Right forelimb (tissue), 1 donor: ENCODE measurements at places on chromosomes 12 and 14.
A peak's percentile ranks its signal among the peaks of the same experiment; 100 is the strongest.

DNA sequence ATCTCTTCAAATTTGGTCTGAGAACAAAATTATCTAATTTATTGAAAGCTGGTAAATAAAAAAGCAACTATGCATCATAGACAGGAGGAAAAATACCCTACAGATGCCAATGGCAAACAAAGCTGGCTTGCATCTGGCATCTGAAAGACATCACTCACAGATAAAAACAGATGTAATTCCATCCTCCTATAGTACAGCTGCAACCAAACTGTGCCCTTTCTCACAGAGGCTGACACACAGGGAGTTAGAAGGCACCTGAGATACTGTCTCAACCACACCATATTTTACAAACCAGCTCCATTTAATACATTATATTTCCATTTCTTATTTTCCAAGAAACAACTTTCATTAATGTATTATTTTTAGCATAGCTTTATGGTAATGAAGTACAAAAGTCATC lies 39.4 kb downstream of the DUSP16 start:
- DNase-seq = no peak

- no peak for DNase-seq
Measured at GRCh38 chr14:90661866-90662265, 154.4 kb downstream of the TTC7B start.

DNA sequence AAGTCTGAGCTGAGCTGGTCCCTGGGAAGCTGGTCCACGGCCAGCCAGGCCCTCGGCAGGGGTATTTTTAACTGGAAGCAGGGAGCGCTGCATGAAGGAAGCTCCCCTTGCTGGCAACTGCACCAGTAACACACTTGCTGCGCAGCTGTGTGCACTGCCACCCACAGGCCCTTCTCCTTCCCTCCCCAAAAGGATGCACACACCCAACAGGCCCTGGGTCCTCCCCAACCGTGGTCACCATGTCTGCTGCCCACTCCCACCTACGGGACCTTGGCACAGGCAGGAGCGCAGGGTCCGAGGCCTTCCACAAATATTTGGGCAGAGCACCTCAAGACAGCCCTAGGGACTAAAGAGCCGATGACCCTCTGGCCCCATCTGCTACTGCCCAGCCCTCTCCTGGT lies 157.0 kb upstream of the PRMT8 start:
- no peak for DNase-seq

- no peak for DNase-seq
Measured at GRCh38 chr12:77047341-77048109, 17.8 kb downstream of the E2F7 start.

DNA sequence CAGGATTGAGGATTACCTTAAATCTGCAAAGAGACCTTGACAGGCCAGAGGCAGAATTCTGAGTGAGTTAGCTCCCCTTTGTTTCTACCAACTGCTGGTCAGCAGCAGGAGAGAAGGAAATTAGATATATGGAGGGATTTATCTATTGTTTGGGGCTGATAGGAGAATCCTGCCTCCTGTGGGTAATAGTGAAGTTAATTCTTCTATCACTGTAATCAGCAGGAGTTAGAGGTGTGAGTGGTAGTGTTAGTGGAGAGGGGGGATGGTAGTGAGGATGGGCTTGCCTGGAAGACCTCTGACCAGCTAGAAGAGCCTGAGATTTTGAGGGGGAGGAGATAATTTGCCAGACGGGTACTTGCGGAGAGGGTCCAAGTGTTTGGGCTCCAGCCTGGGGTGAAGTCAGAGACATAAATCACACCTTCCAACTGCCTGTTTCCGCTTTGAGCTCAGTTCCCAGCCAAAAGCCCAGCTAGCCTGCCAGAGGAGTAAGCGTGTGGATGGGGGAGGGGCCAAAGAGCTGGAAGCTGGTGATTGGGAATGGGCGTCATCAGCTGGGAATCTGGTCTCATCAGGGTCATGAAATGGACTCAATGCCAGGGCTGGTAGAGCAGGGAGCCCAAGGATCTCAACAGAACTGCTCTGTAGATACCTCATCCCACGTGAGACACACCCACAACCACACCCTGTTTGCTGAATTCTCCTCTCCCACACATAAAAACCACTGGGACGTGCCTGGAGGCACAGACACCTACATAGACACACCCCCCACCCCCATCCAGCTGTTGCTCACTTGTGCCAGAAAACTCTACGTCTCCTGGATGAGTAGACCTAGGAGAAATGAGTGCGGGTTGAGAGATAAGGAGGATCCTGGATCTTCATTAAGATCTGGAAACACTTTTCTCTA lies 13.1 kb upstream of the ITGA5 start:
- peak; percentile 69 for DNase-seq

GRCh38 chr14:49014476-49014875 lies 571.7 kb downstream of the RPS29 start:
- DNase-seq = no peak

GRCh38 chr14:68399971-68400370 lies 392.9 kb downstream of the ZFP36L1 start:
- no peak for DNase-seq

DNA sequence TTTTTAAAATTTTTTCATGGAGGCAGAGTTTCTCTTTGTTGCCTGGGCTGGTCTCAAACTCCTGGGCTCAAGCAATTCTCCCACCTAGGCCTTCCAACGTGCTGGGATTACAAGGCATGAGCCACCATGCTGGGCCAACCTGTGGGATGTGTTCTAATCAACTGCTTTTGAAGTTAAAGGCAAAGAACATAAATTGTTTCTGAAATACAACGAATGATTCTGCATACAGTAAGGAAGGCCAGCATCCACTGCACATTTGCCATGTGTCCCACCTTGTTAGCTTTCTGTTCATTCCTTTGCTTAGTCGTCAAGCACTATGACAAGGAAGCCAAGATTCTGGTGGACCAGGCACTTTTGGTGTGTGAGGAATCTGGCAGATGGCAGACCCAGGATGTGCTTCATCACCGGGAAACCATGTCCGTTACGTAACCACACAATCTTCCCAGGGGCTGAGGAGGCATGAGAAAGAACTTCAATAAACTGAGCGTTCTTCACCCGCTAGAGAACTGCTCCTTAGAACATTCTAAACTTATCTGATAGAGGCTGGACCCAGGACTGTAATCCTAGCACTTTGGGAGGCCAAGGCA lies 24.5 kb downstream of the MOK start:
- no peak for DNase-seq

- DNase-seq = no peak
Measured at GRCh38 chr14:55349565-55349964, 62.1 kb downstream of the ATG14 start.

- no peak for DNase-seq
Measured at GRCh38 chr12:1820191-1820895, at the start of gene LRTM2. LRTM2 (plus strand) TSS chr12:1820565; CDS start chr12:1828149, 7,584 bp downstream.

DNA sequence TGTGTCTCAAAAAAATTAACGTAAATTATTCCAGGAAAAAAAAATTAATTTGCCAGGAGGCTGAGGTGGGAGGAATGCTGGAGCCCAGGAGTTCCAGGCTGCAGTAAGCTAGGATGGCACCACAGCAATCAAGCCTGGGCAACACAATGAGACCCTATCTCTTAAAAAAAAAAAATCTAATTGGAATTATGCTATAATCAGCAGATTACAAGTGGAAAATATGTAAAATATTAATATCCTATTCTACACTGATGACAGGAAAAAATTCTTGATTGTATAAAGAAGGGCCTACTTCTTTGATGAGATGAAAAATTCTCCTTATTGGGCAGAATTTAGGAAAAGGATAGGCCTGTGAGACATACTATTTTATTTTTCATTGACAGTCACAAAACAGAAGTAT lies 114.0 kb downstream of the RALGAPA1 start:
- no peak for DNase-seq

- DNase-seq = no peak
Measured at GRCh38 chr12:44227616-44228015, 391.7 kb downstream of the TMEM117 start.

DNA sequence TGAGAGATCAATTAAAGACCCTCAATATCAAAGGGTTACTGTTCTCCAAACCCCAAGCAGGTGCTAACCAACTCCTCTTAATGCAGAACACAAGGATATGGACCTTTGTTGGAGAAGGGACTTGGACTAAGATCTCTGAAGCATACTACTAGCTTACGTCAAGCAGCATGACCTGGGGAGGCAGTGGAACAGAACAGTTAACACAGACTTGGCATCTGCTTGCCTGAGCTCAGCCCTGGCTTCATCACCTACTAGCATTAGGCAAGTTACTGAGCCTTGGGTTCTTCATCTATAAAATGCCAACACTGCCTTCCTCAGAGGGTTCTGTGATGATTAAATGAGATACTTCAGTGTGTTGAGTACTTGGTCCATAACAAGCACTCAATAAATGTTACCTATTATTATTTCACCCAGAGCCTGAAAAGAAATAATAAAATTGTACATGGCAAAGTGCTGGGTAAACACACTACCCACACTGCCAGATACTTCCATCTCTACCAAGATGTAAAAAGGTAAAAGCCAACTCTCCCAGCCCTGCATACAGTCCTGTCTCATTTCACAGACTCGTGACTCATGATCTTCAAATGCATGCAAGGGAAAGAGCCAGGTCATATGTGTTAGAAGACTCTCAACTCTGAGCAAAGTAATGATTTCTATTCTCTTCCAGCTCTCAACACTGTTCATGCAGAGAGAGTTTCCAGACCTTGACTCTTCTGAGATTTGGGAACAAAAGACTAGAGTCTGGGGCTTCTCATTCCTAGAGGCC lies 39.7 kb downstream of the FMNL3 start:
- no peak for DNase-seq

- DNase-seq = no peak
Measured at GRCh38 chr12:132321321-132322118, 7.9 kb downstream of the GALNT9 start.

GRCh38 chr12:20364501-20364900 lies 3.8 kb upstream of the PDE3A start:
- no peak for DNase-seq

GRCh38 chr14:96578619-96579018 lies 76.4 kb downstream of the PAPOLA start:
- no peak for DNase-seq

DNA sequence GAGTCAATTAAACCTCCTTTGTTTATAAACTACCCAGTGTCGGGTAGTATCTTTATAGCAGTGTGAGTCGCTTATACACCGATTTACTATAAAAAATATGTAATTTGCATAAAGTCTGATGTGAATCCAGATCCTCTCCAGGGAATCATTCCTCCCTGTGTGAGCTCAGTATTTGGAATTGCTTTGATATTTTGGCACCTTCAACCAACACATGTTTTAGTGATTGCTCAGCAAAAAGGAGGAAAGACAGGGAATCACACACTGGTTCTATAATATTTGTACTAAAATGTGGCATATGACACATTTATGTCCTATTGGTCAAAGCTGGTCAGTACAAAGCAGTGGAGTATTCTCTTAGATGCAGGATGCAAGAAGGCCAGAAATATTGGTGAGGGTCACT lies 703.9 kb upstream of the ATXN7L3B start:
- no peak for DNase-seq

GRCh38 chr14:97120611-97121031 lies 323.4 kb downstream of the VRK1 start:
- no peak for DNase-seq
